ENCODE measurements at places on chromosomes 3 and 15. TPM values are rescaled to one million over a fixed set of nuclear protein-coding genes. Genes with fewer than 3 reads are reported as not detected.

The TYRO3 gene
- 131 TPM for polyA plus RNA-seq

The GOLGA6A gene
- 0.27 TPM for polyA plus RNA-seq

The ANO10 gene
- 44.3 TPM for polyA plus RNA-seq

The WDR72 gene
- 82.4 TPM for polyA plus RNA-seq

The LACTB gene
- 19.6 TPM for polyA plus RNA-seq

The CAMK2N2 gene
- polyA plus RNA-seq: 0.25 TPM

The P2RY13 gene
- polyA plus RNA-seq: 0.81 TPM

The LRRC34 gene
- polyA plus RNA-seq: 18.1 TPM

The TIMMDC1 gene
- polyA plus RNA-seq: 109 TPM

The ANKRD63 gene
- 0.17 TPM for polyA plus RNA-seq

The CDAN1 gene
- polyA plus RNA-seq: 19.2 TPM

The DNAH12 gene
- 3.0 TPM for polyA plus RNA-seq

The LDHAL6B gene
- polyA plus RNA-seq: 0.23 TPM

The INSYN1 gene
- polyA plus RNA-seq: 12.6 TPM

The ACKR2 gene
- polyA plus RNA-seq: 2.7 TPM

The MKRN2 gene
- 52.3 TPM for polyA plus RNA-seq

The C3orf22 gene
- 0.10 TPM for polyA plus RNA-seq

The IGDCC3 gene
- polyA plus RNA-seq: 8.1 TPM

The TGM4 gene
- polyA plus RNA-seq: 0.18 TPM

The FOXL2NB gene
- polyA plus RNA-seq: 0.07 TPM

The COL8A1 gene
- 9.0 TPM for polyA plus RNA-seq

Data from left kidney (tissue), 8 donors.